Activated CD4-positive, alpha-beta T cell treated with anti-CD3 and anti-CD28 coated beads, Interleukin-2, amount 10 ng/mL, durations not matched to agents 7 days and 5 days (primary cell): ENCODE measurements at places on chromosomes 5 and 9.

GRCh38 chr9:88890546-88890945, 100.7 kb upstream of the S1PR3 start:
- DNase-seq = no peak

DNA sequence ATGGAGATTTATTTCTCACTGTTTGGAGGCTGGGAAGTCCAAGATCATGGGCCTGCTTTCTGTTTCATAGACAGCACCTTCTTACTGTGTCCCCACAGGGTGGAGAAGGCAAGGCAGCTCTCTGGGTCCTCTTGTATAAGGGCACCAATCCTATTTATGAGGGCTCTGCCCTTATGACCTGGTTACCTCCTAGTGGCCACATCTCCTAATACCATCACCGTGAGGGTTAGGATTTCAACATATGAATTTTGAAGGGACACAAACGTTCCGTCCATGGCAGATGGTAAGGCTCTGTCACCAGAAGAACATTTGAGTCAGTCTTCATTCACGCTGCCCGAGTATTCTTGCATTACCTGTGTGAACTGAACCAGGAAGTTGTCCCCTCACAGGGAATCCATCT, 48.4 kb downstream of the ANKRD33B start:
- DNase-seq = no peak

DNA sequence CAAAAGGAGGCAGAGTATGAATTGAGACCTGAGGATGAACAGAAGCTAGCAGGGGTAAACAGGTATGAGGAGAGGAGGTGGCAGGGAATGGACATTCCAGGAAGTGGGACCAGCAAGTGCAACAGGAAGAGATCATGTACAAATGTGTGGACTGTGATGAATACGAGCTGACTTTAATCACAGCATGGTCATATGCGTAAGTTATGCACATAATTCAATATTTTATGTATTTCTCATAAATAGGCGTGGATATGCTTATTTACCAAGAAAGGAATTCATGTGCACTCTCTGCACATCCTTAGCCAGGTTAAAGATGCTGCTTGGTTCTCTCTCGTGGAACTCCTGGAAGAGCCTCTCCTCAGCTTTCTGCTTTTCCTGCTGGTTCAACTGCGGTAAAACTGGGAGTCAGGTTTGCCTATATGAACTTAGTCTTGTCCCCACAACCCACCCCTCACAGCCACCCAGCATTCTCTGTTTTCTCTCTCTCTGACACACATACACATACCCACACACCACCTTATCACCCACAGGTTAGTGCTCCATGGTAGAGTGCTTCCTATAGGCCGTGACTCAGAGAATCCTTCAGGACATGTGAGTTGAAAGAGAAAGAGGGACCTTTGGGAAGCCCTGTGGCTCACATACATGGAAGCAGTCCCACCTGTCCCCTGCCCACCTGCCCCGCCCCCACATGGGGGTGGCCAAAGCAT, 35.7 kb downstream of the TRPC7 start:
- no peak for DNase-seq

DNA sequence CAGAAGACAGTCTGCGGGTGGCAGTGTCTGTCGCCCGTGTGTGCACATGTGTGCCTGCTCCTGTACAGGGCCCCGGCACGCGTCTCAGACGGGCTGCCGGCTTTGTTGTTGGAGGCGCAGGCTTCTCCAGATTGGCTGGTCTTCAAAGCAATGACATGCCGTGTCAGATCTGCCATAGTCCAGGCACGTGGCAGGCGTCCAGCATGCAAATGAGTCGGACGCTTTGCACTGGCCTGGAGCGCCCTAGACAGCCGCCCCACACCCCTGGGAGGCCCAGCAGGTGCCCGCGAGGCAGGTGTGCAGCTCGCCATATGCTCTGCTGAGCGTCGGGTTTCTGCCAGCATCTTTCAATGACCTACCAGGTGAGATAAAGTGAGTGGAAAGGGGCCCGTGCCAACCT, 71.5 kb downstream of the GADD45G start:
- DNase-seq = no peak

DNA sequence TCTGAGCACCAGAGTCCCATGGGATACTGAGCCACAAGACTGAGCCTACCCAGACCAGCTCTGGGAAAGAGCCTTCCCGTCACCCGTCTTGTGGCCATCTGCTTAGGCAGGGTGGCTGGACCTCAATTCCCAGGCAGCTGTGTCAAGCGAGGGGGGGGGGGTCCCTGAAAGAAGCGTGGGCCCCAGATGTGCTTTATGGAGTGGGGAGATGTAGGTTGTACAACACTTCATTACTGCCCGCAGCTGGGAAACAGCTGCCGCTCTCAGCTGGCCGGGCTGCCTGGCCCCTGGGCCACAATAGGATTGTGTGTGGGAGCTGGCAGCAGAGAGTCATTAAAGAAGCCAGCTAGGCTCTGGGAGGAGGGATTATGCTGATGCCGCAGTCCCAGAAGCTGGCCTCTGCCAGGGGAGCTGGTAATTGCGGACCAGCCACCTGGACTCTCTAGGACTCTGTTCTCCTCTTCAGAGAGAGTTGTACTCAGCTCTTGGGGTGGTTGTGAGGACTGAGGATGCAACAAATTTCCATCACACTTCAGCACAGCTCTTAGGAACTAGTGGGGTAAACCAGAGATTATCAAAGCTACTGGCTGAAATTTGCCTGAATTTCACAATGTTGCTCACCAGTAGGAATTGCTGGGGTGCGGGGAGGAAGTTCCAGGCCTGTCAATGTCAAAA, 145.4 kb downstream of the GADD45G start:
- no peak for DNase-seq

DNA sequence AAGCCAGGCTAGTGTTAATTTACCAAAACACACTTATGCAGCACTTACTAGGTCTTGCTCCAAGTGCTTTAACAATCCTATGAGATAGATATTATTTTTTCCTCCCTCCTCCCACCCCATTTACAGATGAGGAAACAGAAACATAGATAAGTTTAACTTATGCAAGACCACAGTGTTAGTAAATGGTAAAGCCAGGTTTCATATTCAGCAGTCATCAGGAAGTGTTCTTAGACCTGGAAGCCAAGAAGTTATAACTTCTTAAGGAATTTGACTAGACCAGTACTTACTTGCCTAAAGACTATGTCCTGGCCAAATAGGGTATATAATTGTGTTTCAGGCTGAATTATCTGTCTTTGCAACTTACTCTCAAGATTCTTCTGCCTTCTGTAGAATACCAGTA, 15.9 kb downstream of the ABHD17B start:
- no peak for DNase-seq

DNA sequence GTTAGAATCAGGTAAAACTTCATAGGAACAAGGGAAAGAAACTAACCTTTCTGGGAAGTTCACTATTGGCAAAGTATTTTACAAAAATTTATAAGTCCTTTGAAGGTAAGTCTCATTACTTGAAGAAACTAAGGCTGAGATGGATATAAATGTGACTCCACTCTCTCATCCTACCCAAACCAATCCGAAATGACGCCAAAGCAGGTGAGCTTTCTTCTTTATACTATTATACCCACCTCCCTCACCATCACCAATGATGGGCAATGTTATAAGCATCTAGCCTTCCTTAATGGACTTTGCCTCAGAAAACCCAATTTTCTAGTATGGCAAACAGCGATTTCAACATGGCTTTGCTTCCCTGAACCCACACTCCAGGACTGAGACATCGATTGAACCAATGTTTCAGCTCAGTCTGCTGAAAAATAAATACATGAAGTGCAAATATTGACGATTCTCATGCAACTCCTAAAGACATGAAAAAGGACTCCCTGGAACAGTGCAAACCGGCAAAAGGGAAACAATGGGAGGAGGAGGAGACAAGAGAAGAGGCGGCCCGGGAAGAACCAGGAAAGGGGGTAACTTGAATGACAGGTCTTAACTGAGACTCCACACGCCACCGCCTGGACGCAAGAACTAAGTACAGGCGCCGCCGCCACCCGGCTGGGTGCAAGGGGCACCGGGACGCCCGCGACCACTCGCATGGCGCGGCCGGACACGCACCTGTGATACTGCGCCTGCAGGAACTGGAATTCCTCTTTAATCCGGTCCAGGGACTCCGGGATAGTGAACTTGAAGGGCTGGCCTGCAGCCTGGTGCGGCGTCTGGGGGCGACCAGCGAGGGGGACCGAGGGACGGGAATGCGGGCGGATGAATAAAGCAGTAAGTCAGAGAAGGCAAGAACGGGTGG, 2.5 kb downstream of the TLE1 start:
- peak; percentile 17 for DNase-seq

DNA sequence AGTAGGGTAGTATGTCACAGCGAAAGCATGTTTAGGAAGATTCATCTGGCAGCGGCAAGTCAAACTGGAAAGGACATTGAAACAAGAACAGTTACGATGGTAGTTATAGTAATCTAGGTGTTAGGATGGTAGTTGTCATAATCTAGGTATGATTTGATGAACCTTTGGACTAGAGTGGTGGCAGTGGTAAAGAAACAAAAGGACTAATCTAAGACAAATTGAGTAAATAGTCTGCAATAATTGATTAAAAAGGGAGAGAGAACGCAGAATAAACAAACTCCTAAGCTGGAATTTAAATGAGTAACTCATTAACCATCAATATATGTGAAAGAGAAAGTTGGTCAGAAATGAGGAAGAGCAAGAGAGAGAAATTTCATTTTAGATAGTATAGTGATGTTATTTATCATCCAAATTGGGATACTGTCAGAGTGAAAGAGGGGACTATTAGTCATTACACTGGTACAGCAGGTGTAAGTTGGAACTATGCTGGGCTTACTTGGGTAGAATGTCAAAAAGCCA, 56.8 kb downstream of the MTREX start:
- DNase-seq = no peak

DNA sequence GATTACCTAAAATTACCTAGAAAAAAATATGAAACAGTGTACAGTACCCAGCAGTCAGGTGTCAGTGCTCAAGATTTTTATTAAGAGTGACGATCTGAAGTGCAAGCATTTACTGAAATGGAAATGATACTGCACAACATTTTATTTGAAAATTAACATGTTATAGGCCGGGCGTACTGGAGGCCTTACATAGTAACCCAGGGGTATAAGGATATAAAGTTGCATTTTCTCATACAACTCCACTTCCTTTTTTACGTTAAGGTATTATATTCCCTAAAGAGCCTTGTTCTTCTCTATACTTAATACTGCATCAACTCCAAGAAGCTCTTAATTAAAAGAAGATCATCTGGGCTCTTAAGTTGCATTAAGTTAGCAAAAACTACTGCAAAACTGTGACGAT, 3.3 kb downstream of the MAT2B start:
- DNase-seq = no peak

DNA sequence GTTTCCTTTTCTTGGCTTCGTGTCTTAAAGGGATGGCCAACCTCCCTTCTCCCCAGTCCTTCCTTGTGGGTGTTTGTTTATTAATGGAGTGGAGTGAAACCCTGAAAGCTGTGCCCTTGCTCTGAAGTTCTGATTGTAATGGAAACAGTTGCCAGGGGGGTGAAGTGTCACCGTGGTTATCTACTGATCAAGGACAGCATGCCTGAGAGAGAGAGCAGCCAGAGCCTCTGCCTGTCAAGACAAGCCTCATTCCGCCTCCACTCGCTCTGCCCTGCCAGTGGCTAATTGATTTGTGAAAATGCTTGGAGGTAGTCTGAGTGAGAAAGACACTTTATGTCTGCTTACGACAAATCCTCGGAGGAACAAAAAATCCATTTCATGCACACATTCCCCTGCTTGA, 143.7 kb upstream of the SLC30A5 start:
- no peak for DNase-seq
